ENCODE measurements at places on chromosomes 5 and 9.

- no peak for DNase-seq
Observed at GRCh38 chr9:136342181-136343120, 15.1 kb downstream of the GPSM1 start.

GRCh38 chr9:111412280-111412679 is 71.9 kb downstream of the ECPAS start:
- DNase-seq = no peak

GRCh38 chr9:2209400-2209799 is 194.3 kb downstream of the SMARCA2 start:
- DNase-seq = no peak

DNA sequence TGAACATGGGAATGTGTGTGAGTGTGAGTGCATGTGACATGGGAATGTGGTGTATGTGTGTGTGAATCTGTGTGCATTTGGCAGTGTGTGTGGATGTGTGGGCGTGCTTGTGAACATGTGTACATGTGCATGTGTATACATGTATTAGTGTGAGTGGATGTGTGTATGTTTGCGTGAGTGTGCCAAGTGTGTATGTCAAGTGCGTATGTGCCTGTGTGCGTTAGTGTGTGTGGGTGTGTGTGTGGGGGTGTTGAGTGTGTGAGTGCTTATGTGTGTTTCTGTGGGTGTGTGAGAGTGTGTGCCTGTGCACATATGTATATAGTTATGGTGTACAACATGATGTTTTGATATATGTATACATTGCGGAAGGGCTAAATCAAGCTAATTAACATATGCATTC is 244.3 kb downstream of the GADD45G start:
- DNase-seq = no peak

DNA sequence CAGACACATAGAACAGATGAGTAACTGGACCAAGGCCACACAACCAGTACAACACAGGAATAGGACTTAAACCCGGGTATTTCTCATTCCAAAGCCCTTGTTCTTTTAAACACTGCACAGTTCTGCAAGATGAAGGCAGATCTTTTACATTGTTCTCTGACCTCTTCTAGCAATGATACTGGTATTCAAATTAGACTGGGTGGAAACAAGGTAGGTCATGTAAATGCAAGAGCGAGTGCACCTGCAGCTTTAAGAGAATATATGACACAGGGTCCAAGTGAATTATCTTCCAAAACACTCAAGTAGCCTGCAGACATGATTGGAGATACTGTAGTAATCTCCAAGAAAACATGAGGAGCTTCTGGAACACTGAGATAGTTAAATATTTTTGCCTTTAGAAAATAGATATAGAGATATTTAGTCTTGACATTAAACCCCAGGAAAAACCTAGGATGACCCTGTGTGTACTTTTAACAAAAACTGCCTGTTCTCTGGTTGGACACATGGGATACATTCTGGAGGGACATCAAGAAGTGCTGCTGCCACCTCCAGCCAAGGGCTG is 130.6 kb upstream of the EPB41L4A start:
- no peak for DNase-seq

DNA sequence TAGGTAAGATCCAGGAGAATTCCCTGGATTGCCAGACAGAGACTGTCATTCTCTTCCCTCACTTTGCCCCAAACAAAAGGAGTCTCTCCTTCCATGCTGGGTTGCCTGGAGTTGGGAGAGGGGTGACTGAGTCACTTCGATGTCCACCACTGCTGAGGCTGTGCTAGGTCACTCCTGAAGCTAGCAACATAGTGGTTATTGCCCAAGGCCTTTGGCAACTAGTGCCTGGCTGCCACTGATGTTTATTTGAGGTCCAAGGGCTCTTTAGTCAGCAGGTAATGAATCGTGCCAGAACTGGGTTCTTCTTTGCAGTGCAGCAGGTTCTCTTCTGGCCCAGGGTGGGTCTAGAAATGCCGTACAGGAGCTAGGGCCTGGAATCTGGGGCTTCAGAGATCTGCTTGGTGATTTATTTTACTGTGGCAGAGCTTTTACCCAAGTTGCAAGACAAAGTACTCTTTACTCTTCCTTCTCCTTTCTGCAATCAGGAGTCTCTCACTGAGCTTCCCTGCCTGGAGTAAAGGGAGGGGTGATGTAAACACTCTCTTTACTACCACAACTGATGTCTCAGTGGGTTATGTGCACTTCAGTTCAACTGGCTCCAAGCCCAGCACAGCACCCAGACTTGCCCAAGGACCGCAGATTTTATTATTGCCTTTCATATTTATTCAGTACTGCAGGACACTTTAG is 155.7 kb upstream of the SH3GL2 start:
- no peak for DNase-seq

All from stimulated activated CD4-positive, alpha-beta T cell treated with anti-CD3 and anti-CD28 coated beads, Interleukin-15, amount 100 ng/mL, for 1 hour (primary cell).